ENCODE measurements at places on chromosomes 12 and 14.

GRCh38 chr12:89779090-89779489 lies 70.5 kb upstream of the ATP2B1 start:
- no peak for DNase-seq

- DNase-seq = no peak
Measured at GRCh38 chr12:132818562-132818961, 10.1 kb downstream of the GOLGA3 start.

DNA sequence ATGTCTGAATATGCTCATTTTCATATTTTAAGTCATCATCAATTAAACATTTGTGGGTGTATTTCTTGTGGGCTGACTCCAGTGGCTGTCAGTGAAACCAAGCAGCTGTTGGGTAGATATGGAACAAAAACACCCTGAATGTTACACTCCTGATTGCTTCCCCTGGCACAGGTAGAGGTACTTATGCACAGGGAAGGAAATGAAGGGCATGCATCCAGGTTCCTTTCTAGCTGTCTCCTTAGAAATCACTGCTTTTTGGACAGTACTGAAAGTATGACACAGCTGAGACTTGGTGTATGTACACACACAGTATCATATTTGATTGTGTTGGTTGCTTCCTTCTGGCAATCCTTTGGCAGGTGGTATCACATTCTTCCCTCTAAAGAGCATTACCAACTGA lies 1006.7 kb downstream of the DIO2 start:
- no peak for DNase-seq

DNA sequence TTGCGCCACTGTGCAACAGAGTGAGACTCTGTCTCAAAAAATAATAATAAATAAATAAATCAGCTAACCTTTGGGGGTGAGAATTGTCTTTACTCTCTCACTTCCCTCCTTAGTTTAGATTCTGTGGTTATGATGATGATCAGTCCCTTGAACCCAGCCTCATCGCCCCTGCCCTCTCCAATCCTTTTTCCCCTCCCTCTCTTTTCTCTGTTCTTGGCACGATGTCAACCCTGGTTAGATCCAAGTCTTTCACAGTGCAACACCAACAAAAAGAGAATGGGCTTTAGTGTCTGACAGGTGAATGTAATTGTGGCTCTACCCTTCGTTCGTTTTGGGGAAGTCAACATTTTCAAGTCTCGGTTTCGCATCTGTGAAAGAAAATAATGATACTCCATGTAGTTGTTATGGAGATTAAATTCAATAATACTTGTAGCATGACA lies 59.0 kb downstream of the NTN4 start:
- DNase-seq = no peak

- DNase-seq = no peak
Measured at GRCh38 chr12:19819231-19819630, 379.9 kb downstream of the AEBP2 start.

DNA sequence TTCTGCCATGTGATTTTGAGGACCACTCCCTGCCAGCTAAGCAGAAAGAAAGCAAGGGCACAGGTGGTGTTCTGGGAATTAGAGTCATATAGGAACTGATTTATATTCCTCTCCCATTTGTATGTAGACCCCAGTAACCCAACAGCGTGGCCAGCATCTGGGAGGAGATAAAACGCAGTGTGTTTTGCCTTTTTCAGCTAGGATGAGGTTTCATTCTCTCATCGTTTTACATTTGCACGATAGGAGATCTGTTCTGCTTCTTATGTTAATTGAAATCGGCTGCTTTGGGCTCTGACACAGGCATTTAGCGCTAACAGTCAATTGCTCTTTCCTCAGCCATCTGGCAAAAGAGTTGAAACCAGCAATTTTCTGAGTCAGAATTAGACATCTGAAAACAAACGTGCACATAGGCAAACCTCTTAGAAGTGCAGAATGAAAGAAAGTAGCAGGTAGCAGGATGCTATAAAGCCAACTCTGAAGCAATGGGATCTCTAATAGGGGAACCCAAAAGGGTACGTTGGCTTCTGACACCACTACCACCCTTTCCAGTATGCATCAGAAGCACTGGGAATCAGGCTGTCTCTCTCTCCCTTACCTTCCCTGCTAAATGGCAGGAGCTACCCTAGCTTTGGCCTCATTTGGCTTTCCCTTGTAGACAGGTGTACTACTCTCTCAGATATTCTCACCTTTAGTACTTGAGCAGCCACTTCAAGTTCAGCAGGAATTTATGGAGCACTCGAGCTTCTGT lies 219.1 kb downstream of the PHLDA1 start:
- DNase-seq = no peak

DNA sequence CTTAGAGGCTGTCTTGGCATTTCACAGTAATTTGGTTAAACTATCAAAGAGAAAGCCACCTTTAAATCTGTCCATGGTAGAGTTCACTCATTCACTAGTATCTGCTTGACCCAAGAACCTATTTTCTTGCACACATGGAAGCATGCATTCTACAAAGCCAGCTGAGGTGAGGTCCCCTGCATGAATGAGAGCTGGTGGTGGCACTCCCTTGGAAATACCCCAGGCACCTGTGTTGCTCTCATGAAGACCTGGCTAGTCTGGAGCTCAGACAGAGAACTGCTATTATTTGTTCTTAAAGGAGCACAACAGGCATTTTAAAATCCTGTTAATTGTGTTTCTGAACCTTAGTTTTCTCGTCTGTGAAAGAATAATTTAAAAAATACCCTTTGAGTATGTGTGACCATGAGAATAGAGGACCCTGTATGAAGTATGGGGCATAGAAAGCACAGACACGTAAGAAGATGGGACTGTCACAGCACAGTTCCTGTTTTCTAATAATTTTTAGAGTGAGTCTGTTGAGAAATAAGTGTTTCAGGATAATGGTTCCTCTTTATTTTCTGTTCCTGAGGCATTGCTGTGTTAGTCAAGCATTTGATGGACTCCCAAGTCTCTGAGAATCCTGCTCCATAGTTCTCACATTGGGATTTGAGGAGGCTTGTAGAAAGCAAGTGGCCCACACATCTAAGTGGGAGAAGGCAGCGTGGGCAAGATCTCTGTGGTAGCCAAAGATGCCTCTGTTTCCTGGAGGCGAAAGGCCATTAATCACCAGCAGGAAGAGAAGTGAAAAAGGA lies 10.9 kb downstream of the RGS6 start:
- DNase-seq = no peak

DNA sequence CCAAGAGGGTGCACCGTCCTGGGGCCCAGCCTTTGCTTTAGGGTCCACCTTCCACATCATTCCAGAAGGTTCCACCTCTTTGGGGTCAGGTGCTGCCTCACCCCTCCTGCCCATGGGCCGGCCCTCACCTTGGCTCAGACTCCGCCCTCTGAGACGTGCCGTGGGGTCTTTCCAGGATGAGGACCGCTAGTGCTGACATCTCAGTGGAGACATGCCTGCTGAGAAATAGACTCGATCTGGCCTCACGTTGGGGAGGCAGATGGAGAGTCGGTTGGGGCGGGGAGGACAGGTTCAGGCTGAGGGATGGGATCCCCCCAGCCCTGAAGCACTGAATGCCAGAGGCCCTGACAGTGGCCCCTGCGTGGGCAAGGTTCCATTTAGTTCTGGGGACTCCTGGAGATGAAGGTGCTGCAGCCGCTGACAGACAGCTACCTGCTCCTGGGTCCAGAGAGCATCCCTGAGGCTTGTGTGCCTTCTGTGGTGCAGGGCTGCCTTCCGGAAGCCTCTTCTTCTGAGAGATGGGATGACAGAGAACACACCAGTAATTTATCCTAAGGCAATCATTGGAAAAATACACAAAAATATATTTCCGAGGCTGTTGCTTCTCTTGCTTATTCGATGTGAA lies 185.3 kb downstream of the KIF26A start:
- DNase-seq = no peak

- DNase-seq = no peak
Measured at GRCh38 chr12:8562310-8562709, 21.6 kb upstream of the CLEC4E start.

DNA sequence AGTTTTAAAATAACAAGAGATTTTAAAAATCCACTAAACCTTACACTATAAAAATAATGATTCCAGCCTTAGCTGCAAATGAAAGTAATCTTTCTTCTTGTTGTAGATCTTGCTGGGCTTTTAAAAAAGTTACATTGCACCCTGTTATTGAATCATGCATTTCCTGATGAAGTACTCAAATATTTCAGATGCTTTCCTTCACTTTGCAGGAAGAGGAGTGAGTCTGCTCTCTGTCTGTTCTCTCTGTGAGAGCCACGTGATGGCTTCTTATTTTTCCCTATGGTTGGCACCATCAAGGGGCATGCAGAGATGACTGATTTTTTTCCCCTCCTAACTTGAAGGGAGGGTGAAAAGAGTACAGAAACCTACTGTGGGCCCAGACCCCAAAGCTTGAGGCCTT lies 262.7 kb downstream of the ATP23 start:
- no peak for DNase-seq

DNA sequence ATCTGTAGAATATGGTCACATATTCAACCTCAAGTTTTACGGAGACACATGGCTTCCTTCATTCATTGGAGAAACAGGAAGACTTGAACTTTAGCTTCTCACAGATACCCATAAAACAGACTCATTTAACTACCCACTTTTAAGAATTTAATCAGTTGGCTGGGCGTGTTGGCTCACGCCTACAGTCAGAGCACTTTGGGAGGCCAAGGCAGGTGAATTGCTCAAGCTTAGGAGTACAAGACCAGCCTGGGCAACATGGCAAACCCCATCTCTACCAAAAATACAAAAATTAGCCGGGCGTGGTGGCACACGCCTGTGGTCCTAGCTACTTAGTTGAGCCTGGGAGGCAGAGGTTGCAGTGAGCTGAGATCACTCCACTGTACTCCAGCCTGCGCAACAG lies 64.7 kb upstream of the STAC3 start:
- DNase-seq = no peak

GRCh38 chr12:129049917-129050316 lies 196.6 kb downstream of the GLT1D1 start:
- DNase-seq = no peak

Data from right lobe of liver (tissue), 6 donors.